Urinary bladder (tissue), 4 donors: ENCODE measurements at places on chromosomes 3 and 15.
A peak's percentile ranks its signal among the peaks of the same experiment; 100 is the strongest.

DNA sequence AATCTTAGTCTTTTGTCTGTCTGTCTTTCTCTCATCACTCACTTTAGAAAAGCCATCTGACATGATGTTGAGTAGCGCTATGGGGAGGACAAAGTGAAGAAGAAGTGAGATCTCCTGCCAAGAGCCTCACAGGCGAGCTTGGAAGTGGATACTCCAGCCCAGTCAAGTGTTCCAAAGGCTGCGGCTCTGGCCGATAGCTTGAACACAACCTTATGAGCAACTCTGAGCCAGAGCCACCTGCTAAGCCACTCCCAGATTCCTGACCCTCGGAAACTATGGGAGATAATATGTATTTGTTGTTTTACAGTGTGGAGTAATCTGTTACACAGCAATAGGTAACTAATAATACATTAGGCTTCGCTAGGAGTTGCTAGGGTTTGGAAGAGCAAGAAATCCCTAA is 76.2 kb downstream of the MB21D2 start:
- DNase-seq = no peak

GRCh38 chr3:127368186-127369032 is 80.6 kb upstream of the PRR20G start:
- DNase-seq = no peak

DNA sequence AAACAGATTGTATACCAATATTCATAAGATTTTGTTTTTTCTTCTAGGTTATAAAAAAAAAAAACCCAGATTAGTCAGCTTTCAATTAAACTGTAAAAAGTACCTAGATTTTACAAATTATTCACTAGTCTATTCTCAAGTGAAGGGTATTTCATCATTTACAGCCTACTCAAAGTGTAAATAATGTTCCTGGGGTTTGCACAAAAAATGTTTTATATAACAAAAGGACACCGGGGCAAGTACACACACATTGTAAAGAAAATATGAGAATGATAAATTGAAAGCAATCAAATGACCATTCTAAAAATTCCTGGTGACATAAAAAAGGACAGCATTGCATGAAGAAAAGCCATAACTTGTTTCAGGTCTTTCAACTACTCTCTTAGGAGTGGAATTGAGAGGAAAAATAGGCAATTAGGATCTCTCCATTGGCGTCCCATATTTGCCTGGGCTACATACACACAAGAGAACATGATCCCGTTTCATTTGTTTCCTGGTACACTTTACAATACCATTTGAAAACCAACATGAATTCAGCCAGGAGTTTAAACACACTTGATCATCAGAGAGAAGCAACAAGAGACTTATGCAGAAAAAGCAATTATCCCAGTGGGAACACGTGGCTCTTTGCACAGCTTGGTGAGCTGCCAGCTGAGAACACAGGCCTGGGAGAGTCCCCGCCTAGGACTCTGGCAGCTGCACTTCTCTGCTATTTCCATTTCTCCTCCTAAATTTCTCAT is 1039.2 kb downstream of the ROBO1 start:
- peak; percentile 32 for DNase-seq

DNA sequence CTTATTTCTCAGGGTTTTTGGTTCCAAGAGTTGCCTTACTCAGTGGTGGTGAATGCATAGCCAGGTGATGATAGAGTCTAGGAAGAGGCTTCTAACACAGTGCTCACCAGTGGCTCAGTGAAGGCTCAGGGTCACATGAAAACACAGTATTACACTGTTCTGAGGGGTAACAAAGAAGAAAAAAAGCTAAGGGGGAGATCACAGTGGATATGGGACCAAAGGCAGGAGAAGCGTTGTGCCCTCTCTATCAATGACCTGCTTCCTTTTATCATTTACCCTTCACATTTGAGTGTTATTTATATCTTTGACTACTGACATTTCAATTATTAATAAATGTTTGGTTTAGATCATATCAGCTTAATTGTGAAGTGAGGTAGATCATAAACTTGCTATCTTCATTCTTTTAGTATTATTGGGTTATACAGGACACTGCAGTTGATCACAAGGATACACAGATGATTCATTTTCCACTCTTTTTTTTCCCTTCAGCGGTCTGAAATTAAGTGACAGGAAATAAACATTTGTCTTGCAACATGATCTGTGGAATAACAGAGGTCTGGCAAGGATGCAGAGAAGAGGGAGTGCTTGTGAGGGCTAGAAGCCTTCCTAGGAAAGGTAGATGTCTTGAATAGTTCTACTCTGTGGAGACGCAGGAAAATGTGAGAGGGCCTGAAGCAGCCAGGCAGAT is 171.7 kb downstream of the C3orf38 start:
- no peak for DNase-seq

DNA sequence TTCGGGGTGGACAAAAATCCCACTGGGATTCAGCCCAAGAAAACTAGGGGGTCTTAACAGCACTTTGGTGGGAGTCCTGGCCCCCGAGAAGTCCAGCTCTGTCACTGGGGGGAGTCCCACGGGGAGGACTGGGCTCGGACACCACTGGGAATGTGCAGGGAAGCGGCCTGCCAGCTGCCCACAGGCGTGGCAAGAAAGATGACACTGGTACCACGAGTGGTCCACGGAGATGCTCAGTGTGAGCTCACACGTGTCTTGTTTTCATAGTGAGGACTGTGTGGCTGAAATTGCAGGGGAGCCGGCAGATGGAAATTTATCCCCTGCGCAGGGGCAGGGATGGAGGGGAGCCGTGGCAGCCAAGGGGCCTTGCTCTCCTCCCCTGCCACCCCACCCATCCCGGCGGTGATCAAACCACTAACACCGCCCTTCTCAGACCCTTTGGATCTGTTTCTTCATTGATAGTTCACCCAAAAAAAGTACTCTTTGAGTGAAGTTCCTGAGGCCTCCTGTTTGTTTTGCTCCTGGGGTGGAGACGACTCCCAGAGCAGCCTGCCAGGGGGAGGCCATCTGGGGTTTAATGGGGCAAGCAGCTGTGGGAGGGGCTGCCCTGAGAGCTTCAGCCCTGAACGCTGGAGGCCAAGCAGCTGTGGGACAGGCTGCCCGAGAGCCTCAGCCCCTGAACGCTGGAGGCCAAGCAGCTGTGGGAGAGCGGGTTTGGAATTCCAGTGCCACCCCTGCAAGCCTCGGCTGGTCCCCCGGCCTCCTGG is 130.9 kb downstream of the LRRK1 start:
- DNase-seq = no peak

DNA sequence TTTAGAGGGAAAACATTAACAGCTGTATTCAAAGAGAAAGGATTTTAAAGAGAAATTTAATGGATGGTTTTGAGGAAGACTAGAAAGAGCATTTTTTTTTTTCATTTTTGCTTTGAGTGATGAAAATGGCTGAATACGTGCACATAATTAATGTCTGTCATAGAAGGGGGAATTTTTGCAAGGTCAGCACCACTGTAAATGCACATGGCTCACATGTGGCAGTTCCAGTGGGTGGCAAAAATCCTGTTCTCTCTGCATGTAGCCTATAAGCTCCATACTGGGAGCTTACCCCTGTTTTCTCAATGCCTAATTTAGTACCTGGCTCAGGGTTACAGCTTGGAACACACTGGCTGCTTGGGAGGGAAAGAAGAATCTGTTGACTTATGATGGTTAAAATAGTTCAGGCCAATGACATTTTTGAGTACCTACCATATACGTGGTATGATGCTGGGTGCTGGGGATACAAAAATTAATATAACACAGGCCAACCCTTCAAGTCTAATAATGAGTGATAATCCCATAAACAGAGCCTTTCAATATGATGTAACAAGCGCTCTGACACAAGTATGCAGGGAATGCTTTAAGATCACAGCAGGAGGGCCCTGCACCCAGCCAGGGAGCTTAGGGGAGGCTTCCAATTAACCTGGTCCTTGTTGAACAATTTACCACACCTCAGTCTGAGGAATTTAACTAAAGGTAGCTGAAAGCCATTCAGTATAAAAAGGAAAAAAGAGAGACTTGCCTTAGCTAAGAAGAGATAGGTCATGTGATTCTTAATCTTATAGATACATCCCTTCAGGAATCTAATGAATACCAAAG is 33.0 kb downstream of the HSPBAP1 start:
- DNase-seq = no peak

- no peak for DNase-seq
These were observed 16.1 kb downstream of the ZNF106 start for GRCh38 chr15:42474827-42475226.

GRCh38 chr3:55571216-55571813 is 84.2 kb upstream of the WNT5A start:
- no peak for DNase-seq

- DNase-seq = no peak
These were observed 86.7 kb downstream of the MAGI1 start for GRCh38 chr3:65951836-65952505.

DNA sequence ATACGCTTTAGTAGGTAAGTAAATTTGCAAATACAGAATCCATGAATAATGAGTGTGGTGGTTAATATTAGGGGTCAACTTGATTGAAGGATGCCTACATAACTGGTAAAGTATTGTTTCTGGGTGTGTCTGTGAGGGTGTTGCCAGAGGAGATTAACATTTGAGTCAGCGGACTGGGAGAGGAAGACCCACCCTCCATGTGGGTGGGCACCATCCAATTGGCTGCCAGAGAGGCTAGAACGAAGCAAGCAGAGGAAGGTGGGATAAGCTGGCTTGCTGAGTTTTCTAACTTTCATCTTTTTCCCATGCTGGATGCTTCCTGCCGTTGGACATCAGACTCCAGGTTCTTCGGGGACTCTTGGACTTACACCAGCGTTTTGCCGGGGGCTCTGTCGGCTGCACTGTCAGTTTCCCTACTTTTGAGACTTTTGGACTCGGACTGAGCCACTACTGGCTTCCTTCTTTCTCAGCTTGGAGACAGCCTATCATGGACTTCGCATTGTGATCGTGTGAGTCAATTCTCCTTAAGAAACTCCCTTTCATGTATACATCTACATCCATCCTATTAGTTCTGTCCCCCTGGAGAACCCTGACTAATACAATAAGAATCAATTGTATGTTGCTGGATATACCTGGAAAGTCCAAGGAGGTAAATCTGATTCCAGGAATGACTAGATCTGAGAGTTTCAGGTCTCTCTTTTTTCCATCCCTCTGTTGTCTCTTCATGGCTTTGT is 25.8 kb upstream of the NEDD4 start:
- DNase-seq = no peak

DNA sequence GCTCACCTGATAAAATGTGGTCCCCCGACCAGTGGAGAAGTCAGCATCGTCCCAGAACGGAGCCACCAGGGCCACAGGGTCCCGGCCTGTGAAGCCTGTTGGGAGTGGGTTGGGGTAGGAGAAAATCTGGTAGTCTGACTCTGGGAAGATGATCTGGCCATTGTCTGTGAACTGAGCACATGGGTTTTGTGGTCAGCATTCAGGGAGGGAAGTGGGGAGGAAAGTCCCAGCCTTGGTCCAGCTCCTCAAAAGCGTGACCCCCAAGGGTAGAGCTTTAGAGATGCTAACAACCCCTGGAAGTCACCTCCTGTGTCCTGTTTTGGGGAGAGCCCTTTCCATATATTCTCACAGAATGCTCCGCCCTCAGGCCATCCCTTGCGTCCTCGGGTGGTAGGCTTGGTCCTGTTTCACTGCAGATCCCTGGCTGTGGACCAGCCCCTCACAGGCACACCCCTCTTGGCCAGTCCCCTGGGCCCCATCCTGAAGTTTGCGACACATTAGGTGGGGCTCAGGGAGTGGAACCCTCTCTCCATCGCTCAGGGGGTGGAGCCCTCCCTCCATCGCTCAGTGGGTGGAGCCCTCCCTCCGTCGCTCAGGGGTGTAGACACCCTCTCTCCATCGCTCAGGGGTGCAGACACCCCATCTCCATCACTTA is 40.0 kb downstream of the MUC4 start:
- no peak for DNase-seq

GRCh38 chr3:123169930-123170329 is 31.8 kb upstream of the SEC22A start:
- DNase-seq = no peak

GRCh38 chr3:47008851-47009224 is 29.4 kb downstream of the NBEAL2 start:
- DNase-seq = no peak

GRCh38 chr15:89998141-89998661 is 2.9 kb upstream of the ZNF710 start:
- DNase-seq = no peak

GRCh38 chr3:72147600-72147999 is 362.7 kb upstream of the PROK2 start:
- no peak for DNase-seq

GRCh38 chr3:194255252-194256039 is 95.7 kb downstream of the CPN2 start:
- no peak for DNase-seq

- no peak for DNase-seq
These were observed 288.4 kb upstream of the GOLGA6L4 start for GRCh38 chr15:83947156-83947555.
